ENCODE measurements at places on chromosomes 7 and 10.

GRCh38 chr7:82230811-82231581 is 212.6 kb downstream of the CACNA2D1 start:
- no peak for DNase-seq

DNA sequence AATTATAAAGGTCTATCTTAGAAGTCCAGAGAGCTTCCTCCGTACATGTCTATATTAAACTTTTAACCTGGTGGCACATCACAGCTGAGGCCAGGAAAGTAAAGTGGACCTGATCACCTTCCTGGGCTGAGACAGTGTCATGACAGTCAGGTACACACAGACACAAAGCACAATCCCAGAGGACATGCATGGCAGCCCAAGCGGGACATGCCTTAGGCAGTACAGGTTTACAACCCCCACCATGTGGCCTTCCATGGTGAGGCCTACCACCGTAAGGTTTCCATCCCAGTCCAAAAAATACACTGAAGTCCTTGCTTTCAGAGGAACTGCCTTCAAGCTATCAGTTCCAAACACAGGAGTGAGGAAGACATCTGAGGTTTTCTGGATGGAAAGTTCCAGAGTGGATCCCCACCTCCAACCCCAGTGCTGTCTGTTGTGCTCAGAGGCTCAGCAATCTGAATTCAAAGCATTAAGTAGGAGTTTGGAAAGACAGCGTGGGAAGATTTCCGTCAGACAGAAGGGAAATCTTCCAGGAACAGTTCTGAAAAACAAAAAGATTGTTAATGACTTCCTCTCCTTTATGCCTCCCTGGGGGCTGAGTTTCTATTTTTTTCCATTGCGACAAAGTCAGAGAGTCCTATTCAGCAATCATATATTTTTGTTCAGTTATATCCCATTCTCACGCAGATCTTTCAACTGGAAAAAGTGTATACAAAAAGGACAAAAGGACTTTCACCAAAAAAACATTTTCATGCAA is 20.1 kb downstream of the IFIT3 start:
- DNase-seq = no peak

- no peak for DNase-seq
Measured at GRCh38 chr10:84217746-84218145, 7.6 kb downstream of the LRIT2 start.

DNA sequence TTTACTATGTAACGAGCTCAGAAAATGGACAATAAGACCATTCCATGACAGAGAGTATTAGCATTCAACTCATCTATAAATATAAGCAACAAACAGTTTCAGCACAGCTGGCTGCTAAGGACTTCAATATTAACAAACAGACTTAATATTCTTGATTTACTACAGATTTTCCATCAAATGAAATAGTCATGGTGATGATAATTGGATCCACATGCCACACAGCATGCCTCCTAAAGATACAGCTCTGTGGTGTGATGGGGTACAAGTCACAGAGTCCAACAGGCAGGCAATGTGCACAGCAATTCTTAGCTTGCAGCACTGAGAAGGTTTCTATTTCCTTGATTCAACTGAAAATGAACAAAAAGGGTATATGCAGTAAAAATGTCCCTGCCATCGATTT is 54.0 kb downstream of the DOCK4 start:
- DNase-seq = no peak

DNA sequence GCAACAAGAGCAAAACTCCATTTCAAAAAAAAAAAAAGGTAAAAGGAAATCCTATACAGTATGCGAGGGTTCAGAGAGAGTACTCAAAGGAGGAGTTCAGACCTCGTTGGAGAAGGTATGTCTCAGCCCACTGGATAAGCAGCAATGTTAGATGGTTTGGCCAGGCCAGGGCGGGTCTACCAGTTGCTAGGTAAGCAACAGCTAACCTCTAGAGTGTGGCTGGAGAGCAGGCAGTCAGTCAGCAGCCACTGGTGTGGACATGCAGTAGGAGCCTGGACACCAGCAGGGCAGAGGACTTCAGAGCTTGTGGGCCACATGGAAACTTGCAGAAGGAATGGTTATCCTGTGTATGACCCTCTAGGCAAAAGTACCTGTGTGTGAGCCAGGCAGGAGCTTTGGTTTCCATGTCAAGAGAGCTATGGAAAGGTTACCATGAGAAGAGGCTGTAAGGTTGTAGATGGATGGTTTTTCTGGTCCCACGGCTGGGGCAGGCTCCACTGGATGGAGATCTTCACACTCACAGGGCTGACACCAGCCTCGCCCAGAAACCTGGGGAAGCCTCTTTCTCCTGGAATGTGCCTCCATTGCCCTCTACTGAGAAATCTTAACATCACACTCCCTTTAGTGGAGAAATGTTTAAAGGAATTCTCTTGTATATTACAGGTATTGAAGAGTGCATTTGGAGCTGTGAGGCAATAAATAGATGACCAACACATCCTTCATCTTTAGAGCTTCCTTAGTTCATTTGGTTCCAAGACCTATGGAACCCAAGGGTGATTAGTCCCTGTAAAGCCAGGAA is 63.6 kb downstream of the CCDC186 start:
- DNase-seq = no peak

DNA sequence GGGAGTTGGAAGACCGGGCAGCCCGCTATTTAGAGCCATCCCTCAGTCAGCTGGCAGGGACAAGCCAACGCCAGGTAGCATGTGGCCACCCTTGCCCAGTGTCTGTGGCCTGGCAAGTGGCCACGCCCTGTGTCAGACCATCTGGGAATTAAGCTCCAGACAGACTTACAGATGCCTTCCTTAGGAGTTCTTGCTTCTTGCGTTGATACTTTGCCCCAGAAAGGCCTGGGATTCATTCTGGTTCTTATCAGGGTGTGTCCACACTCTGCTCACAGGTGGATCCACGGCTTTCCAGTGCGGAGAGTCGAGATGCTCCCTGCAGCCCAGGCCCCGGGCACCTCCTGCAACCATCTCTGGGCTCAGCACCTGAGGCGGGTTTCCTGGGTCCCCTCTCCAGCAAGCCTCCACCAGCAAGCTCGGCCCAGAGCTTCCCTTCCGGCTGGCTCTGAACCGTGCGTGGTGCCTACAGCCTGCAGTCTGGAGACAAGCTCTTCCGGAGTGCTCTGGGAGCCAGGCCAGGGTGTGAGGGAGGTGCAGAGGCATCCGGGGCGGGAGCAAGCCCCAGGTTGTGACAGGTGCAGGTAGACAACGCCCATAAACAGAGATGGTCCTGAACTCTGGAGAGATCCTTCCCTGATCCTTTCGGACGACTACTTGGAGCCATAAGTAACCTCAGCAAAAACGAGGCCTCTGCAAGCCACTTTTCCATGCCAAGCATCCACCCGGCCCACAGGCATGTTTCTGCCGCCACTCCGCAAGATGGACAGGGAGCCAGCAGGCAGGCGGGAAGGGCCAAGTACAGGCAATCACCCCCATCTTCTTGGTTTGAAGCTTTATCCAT is 32.3 kb upstream of the PPIF start:
- no peak for DNase-seq
